Astrocyte of the hippocampus (primary cell): ENCODE measurements at places on chromosomes 4 and X.
A peak's percentile ranks its signal among the peaks of the same experiment; 100 is the strongest.

DNA sequence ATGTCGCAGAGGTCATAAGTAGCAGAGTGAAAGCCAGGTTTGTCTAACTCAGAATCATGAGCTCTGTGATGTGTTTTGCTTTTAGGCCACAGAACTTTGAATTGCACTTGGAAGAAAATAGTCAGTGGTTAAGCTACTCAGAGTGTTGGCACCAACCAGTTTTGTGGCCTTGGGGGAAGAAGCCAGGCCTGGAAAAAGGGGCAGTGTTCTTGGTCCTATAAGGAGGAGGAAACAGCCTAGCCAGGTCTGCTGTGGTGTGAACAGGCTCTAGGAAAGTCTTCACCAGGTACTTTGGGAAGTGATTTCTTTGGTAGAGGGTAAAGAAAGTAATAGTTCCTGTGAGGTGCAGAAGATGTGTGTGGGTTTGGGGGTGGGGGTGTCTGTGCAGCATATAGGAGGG, 49.2 kb downstream of the FHIP1A start:
- DNase-seq: peak; percentile 61

DNA sequence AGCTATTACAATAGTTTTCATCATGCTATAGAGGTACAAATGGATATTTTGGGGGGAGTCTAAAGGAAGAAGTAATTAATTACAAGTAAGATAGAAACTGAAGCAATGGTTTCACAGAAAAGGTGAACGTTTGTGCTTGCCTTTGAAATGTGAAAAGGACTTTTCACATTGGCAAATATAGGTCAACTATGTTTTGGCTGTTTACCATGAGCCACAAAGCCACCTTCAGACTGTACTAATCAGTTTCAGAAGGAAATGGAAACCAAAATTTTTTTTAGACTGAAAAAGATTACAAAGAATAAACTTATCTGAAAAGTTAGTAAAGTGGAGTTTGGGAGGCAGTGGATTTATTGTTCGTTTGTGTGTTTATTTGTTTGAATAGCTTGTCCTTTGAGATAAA, 32.1 kb downstream of the SYTL5 start:
- no peak for DNase-seq

- no peak for DNase-seq
Observed at GRCh38 chr4:617644-618641, 7.4 kb upstream of the PDE6B start.

GRCh38 chr4:134024251-134024650, 177.3 kb downstream of the PABPC4L start:
- DNase-seq: no peak

- peak; percentile 80 for DNase-seq
Observed at GRCh38 chrX:135477576-135477975, 42.9 kb upstream of the INTS6L start.

DNA sequence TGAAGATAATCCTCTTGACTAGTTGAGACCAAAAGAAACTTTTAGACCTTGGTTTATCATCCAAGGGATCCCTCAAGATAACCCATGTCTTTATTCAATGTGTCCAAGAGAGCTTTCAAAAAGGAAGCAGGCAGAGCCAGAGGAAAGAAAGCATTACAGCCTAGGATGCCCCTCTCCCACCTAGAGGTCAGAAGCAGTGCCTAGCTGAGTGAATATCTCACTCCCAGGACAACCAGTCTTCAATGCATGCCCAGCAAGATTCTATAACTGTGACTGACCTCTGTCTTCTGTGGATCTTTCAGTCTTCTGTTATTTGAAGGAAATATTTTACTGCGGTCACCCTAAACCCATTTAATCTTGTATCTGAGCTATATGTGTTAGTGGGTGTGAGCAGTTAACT, 537.2 kb upstream of the CPEB2 start:
- DNase-seq: no peak

DNA sequence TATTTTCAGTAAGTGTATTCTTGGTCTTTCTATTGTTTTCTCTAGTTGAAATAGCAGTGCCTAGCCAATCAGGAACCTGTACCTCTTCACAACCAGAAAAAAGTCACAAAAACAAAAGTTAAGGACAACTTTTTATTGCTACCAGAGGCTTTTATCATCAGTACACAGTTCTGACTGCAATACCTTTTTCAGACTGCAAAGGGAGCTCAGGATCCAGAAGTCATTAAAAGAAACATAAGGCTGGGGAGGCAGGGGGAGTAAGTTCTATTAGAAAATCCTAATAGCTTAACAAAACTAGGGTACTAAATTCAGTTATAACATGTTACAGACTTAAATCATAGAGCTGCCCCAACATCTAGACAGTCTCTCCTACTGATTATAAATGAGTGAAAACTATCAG, 28.8 kb downstream of the CCNI start:
- DNase-seq: peak; percentile 51

GRCh38 chr4:138259824-138260223, 17.7 kb upstream of the SLC7A11 start:
- DNase-seq: peak; percentile 53

DNA sequence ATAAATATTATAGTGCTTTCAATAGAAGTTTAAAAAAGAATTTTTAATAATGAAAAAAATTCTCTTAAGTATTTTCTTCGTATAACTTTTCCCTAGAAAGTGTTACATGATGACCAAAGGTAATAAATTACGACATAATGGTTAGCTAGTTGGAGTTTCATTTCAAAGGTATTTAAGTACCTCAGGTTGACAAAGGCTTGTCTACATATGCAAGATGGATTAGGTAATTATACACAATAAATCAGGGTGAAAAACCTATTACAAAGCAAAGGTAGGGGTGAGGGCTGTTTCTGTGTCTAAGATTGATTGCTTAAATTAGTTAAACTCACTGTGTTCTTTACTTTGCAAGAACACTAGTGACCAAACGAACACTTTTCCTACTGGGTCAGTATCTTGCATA, 508.5 kb upstream of the FAT1 start:
- DNase-seq: no peak

DNA sequence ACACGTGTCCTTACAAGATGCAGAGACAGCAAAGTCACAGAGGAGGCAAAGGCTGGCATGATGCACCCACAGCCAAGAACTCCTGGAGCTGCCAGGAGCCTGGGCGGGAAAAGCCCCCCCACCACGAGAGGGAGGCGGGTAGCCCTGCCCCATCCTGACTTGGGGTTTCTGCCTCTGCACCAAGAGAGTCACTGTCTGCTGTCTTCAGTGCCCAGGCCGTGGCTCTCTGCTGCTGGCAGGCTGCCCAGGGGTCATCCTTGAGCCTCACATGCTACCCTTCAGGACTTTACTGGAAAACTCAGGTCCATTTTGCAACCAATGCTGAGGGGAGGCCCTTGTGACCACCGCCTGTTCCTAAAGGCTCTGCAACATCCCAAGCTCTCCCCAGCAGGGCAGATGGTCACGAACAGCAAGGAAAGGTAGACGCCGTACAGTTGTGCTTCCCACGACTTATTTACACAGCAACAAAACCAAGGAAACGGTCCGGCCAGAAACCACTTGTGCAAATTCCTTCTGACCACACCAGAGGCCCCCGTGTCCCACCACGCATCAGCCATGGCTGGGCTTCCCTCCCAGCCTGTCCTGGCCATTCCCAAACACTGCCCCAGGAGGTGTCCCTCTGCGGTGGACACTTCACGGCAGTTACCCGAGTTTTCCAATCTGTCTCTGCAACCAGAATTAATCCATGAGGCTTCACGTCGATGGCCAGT, 56.9 kb downstream of the ACOX3 start:
- DNase-seq: peak; percentile 88

- DNase-seq: no peak
Observed at GRCh38 chr4:14054391-14054790, 426.9 kb upstream of the BOD1L1 start.

GRCh38 chr4:132317923-132318322, 831.2 kb upstream of the PCDH10 start:
- DNase-seq: no peak

DNA sequence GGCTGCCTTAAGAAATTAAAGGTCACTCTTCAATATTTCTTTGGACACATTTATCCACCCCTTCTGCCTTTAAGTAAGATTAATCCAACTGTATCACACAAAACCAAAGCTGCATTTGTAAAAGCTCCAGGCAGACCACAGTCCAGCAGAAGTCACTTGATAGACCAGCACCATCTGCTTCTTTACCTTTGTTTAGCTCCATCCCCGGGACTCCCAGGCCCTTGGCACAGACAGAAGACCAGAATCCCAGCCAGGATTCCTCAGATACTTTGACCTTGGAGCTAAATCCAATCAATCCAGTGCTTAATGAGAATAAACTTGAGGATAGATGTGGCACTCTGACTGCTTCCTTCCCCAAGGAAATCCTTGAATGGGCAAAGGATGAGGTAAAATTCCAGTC, 333.1 kb upstream of the RASGEF1B start:
- no peak for DNase-seq

DNA sequence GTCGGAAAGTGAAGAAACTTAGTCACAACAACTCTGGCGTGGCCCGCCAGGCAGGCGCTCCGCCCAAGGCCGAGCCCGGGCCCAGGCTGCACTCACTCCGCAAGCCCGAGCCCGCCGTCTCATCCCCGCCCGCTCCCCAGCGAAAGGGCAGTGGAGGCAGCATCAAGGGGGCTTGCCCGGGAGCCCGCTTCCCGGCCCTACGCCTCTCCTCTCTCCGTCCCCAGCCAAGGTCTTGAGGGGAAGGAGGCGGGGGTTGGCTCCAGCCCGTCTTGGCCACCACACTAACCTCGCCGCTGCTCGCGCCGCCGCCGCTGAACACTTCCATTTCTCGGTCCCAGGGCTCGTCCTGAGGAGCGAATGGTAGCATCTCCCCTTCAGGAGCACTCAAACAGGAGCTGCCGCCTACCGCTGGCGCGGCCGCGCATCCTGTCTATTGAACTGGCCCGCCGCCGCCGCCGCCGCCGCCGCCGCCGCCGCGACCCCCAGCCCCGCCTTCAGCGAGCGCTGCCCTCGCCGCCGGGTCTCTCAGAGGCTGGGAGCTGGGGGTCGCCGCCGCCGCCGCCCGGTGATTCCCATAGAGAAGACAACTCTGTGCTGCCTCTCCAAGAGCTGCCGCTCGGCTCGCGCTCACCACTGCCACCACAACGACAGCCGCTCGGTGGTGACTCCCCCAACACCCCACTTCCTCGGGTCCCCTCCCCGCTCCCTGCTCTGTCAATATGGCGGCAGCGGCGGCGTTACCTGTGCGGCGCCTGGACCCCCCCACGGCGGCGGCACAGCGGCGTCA, at the start of gene RPS6KA6:
Gene RPS6KA6 (minus strand): TSS at position 667 of the 787 bp plus-strand sequence. CDS start 300 bp downstream, at position 367.
- DNase-seq: peak; percentile 55

- no peak for DNase-seq
Observed at GRCh38 chr4:111601671-111602070, 543.6 kb upstream of the FAM241A start.

DNA sequence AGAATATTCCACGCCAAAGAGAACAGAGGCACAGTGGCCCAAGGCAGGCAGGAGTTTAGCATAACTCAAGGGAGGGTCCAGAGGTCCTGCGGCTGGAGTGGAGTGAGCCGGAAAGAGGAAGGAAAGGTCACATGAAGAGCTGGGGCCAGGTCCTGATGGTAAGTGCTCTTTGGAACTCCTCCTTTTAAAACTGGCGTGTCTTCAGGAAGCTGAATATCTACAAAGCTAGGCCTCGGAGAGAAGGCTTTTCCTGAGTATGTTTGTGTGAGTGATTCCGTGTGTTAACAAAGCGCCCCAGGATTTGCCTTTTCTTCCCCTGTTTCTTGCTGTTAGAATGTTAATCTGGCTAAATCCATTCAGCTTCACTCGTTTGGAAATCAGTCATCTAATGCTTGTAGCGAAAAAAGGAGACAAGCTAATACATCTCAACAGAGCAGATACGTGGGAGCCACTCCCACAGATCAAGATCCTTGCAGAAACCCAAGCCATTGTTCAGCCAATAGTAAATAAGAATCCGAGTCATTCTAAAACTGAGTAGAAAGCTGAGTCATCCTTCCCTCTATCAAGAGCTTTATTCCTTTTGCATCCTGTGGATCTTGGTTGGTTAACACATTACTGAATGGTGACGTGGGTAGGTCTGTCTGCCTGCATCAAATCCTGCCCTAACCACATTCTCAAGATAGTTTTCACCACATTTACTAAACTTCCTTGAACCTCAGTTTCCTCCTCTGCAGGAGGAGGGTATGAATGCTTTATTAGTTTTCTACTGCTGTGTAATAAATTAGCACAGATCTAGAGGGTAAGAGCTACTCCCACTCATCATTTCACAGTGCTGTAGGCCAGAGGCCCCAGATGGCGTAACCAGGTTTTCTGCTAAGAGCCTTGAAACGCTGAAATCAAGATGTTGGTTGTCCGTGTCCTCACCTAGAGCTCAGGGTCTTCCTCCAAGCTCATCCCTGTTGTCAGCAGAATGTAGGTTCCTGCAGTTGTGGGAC, 43.2 kb upstream of the RBM47 start:
- peak; percentile 97 for DNase-seq

DNA sequence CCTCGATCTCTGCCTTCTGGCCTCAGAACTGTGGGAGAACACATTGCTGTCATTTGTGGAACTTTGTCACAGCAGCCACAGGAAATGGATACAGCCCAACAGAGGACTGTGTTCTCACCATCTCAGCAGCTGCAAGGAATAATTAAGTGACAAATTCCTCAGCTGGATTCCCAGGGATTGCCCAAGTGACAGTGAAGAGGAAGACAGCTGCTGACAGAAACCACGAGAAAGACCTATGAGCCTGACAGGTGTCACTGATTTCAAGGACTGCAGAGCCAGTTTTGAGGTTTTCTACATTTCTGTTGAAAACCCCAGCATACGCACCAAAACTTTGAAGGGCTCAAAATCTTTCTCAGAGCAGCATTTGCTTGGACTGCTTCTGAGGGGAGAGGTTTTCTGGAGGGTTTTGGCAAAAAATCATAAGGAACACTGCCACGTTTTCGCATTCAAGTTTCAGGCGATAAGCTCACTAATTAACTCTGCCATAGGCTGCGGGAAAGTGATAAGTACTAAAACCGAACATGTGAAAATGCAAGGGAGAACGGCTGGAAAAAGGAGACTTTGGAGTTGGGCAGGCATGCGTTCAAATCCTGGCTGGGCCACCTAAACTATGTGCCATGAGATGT, 88.8 kb downstream of the DRD5 start:
- DNase-seq: no peak

- no peak for DNase-seq
Observed at GRCh38 chrX:95907081-95907480, 777.6 kb upstream of the DIAPH2 start.

DNA sequence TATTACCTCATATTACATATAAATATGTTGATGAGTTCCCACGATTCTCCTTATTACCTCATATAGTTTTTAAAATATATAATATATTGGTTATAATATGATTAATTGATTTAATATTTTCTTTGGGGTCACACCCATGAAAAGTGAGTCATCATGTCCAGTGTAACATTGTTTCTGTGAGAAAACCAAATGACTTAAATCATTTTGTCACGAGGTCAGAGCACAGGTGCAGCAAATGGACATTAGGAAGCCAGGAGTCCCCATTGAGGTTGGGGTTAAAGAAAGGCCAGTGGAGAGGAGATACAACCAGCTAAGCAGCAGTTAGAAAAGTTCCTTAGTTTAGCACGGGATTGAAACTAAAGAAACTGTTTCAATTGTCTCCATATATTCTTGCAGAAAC, 133.9 kb upstream of the RAPGEF2 start:
- no peak for DNase-seq

- DNase-seq: peak; percentile 43
Observed at GRCh38 chrX:27186671-27187070, 276.5 kb downstream of the PPP4R3C start.
